ENCODE measurements at places on chromosomes 2 and 18. TPM values are rescaled to one million over a fixed set of nuclear protein-coding genes. Genes with fewer than 3 reads are reported as not detected.

Gene SLC14A1
- polyA plus RNA-seq = 1.2 TPM

Gene FABP1
- polyA plus RNA-seq = not detected

DNA sequence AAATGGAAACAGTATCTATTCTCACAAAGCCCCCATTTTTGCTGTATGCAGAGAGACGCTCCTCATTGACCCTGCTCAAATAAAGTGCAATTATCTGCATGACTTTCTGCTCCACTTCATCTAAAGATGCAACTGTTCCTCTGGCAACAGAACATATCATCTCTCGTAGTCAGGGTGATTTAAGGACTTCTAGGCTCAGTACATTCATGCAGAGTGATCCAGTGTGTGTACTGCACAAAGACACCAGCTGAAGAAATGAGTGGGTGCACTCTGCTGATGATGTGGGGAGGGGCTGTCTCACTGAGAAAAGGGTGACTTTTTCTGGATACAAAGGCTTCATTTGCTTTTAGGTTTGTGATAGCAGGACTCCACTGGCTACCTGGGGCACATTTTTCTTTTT, 355.2 kb downstream of the GALNT13 start:
- no peak for DNase-seq

DNA sequence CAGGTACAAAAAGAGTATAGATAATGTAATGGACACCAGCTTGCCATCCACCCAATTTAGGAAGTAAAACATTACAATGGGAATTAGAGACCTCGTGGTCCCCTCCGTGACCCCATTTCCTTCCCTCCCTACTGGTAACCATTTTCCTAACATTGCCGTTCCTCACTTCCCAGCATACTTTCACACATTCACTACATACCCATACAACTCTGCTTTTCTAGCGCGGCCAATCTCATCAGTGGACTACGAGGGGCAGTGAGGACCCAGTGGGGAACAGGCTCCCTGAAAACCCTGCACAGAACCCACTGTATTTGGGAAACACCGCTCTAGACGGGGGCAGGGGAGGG, 1.1 kb downstream of the ENOSF1 start:
- no peak for DNase-seq

DNA sequence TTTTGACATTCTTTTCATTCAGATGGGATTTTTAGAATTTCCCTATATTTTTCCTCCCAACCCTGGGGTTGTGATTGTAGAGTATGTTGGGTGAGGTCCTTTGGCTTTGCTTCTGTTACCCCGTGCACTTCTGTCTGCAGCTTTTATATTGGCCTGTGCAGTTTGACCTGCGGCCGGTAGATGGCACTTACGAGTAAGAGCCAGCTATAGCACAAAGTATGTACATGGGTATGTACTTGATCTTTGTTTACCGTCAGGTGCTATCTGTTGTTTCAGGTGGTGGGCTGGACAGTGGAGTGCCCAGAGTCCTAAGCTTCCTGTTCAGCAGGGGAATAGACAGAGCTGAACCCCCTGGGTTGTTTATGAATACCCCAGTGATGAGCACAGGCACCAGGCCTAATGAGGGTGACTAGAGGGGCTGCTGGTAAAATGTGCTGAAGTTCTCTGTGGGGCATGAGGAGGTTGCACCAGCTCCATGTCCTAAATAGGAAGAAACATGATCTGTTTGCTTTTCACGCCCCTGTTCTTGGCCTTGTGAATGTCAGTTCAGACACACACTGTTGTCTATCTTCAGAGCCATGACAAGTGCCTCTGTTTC, 58.9 kb upstream of the THUMPD2 start:
- no peak for DNase-seq

DNA sequence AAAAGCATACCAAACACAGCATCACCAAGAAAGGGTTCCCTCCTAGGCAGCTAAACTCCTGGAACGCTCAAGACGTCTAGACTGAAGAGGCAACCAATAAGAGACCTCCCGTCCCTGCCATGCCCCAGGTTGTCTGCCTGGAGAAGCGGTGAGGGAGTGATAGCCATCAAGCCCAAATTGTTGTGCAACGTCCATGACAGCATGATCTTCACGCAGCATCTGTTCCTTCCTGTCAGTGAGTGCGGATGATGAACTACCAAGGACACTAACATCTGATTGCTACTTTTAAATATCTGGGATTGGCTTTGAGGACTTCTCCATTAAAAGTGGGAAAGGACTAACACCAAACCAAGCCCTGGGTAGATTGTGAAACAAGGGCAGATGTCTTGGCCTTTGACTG, 149.7 kb downstream of the TXNL1 start:
- no peak for DNase-seq

DNA sequence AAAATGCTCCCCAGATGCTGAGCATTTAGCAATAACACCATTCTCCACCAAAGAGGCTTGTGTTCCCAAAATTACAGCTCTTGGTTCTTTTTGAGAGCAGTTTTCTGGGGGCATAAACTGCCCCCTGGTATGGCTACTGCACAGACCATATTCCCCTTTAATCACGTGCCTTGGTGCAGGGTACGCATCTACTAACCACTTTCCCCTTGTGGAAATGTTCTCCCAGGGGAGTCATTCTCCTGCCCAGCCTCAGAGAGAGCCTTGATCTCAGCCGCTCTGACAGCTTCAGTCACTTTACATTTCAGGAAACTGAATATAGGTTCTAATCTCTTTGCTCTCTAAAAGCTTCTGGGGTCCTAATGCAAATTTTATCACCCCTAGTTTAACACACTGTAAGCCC, 44.7 kb upstream of the EML6 start:
- no peak for DNase-seq

GRCh38 chr18:59605633-59606192, 91.5 kb downstream of the CCBE1 start:
- DNase-seq = no peak

DNA sequence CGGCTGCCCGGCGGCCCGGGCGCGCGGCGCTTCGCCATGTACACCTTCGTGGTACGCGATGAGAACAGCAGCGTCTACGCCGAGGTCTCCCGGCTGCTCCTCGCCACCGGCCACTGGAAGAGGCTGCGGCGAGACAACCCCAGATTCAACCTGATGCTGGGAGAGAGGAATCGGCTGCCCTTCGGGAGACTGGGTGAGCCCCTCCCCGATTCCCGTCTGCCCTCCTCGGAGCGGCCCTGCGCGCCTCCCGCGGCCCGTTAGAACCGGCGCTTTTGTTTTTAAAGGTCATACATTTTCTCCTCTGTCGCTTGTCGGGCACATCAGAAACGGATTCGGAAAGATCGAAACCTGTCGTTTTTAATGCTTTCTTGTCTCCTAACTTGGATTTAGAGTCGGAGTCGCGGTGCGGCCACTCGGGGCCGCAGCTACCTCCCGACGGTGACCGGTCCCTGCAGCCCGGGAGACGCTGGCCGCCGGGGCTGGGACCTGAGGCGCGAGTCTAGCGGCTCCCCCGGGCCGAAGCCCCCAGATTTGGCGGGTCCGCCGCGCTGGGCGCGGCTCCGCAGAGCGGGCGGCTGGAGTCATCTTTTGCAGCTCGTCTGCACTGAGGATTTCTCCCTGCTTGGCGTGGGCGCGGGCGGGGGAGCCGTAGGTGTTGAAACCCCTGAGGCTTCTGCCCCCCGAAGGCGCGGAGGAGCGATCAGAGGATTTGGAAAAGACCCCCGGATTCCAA, 519 bp downstream of the TTL start:
- DNase-seq = peak; percentile 32

DNA sequence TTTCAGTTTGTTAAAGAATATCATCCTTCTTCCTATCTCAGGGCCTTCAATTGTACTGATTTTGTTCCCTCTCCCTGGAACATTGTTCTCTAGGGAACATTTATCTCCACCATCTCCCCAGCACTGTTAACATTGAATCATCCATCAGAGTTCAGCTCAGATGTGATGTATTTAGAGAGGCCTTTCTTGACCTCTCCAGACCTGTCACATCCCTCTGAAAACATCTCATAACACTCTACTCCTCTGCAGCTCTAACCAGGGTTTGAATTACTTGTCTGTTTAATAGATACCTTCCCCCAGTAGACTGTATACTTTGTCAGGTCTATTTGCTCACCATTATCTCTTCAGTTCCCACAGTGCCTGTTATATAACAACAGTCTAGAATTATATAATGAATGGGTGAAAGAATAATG, 98.6 kb downstream of the GALNT1 start:
- DNase-seq = no peak

DNA sequence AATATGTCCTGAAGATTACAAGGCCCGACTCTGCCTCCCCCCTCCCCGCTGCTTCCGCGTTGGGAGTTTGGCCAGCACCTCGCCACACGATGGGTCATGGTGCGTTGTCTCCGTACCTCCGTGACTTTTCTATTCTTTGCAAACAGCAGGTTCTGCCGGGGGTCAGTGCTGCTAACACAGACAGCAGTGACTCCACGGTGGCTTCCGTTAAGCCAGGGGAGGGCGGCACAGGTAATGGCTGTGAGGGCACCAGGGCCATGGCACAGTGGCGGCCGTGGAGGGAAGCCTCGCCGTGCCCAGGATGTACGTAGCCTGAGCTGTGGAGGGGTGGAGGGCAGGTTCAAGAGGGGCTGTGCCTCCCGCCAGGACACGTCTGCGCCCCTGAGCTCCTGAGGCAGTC, 115.5 kb downstream of the NFATC1 start:
- DNase-seq = no peak

DNA sequence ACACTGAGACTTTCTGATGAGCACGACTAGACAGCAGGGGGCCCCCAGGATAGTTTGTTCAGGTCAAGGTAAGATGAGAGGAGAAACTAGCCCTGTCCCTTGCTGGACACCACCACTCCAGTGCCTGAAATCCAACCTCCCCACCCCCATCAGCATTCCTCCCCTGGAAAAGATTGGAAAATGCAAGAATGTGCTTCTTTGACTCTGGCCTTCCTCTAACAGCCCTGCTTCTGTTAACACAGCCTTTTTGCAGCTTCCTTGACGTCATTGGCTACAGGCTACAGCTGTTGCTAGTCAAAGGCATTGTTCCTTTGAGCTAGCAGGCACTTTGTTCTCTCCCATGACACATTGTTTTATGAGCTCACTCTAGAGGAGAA, 20.1 kb upstream of the LTBP1 start:
- no peak for DNase-seq

DNA sequence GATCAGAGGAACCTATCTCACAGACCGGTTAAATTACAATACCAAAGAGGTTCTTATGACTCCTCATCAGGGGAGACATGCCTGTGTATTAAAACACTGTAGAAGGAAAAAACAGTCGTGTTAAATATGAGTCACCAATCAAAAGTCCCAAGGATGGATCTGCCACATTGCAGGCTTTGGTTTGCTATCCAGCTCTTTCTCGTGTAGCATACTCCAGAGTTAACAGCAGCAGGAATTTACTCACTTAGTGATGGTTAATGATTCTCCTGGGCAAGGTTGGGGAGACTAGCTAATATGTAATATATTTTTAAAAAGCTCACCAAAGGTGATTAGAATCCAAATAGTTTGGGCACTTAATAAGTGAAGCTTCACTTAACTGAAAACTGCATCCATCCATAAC, 109.7 kb downstream of the MBD5 start:
- DNase-seq = no peak

GRCh38 chr18:31773774-31774476, 13.2 kb upstream of the SLC25A52 start:
- DNase-seq = no peak
